Activated CD8-positive, alpha-beta memory T cell treated with anti-CD3 and anti-CD28 coated beads for 1 hour (primary cell): ENCODE measurements at places on chromosomes 13 and 19.

GRCh38 chr19:8487137-8487851 is 15.1 kb downstream of the PRAM1 start:
- peak; percentile 19 for DNase-seq

- DNase-seq: no peak
These were observed 19.3 kb upstream of the RASA3 start for GRCh38 chr13:114151565-114152284.

- DNase-seq: no peak
These were observed 55.2 kb downstream of the VWA8 start for GRCh38 chr13:41905600-41906254.

- no peak for DNase-seq
These were observed 1.6 kb downstream of the BRSK1 start for GRCh38 chr19:55285229-55285890.

DNA sequence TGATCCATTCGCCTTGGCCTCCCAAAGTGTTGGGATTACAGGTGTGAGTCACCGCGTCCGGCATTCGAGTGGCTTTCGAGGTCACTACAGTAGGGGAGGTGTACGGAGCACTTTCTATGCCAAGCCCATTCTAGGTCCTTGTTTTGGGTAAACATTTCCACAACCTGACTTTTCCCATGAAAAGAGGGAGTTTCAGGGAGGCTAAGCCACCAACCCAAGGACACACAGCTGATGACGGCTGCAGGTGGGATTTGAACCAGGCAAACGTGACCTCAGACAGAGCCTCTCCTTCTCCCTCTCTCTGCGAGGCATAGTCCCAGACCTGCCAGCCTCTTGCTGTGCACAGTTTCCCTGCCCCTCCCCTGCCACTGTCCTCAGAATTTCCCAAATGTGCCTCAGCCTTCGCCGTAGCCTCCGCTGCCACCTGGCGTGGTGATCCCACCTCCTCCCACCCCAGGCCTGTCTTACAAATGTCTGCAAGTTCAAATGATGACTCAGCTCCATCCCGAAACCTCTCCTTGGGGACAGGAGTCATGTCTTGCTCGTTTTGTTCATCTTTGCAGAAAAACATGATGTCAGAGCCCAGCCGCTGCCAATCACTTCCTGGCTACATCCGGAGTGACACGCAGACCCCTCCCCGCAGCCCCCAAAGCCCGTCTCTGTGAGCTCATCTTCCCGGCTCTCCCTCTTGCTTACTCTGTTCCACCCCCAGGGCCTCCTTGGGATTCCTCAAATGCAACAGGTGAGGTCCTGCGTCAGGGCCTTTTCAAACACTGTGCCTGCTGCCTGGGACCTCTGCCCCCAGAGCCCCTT is 6.6 kb upstream of the GADD45B start:
- no peak for DNase-seq

DNA sequence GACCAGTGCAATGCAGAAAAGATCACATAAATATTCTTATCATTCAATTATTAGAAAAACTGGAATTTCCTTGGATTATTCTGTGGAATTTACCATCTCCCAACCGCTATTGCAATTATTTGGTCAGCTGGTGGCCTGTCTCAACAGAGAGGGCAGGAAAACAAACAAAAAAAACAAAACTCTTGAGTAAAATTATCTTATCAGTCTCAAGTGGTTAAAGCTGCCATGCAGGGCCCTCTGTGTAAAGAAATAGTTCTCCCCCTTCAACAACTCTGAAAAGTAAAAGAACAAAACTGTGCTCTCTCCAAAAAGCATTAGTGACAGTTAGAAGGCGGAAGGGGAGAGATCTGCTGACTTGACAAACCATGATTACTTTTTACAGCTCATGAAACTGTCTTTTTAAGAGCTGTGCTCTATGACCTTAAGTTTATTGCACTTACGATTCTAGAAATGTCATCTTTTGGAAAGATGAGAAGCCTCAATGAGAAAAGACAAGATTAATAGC is 152.3 kb downstream of the DLEU7 start:
- DNase-seq: no peak

DNA sequence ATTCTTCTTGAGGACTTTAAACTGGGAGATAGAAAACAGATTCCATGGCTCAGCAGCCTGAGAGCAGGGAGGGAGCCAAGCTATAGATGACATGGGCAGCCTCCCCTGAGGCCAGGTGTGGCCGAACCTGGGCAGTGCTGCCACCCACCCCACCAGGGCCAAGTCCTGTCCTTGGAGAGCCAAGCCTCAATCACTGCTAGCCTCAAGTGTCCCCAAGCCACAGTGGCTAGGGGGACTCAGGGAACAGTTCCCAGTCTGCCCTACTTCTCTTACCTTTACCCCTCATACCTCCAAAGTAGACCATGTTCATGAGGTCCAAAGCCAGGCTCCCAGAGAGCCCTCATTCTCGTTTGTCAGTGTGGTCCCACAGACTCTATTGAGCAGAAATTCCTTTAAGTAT is 8.1 kb downstream of the N4BP2L1 start:
- no peak for DNase-seq

- DNase-seq: no peak
These were observed 77.7 kb downstream of the MIPEP start for GRCh38 chr13:23811366-23812062.

DNA sequence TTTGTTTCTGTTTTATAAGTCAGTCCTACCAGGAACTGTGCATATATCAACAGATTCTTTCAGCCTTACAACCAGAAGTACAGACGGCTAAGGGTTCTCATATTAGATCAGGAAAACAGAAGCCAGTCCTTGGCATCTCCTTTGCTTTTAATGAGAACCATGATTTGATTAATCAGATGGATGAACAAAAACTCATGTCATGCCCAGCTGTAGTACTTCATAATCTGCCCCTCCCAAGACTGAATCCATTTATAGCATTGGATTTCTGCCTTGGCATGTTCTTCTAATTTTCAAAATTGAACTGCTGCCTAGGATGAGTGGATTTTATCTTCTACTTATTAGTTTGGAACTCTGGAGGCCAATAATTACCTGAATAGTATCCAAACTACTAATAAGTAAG is 617.2 kb downstream of the SLITRK5 start:
- no peak for DNase-seq

- DNase-seq: no peak
These were observed 92.3 kb downstream of the COL4A1 start for GRCh38 chr13:110214637-110215036.

- DNase-seq: no peak
These were observed 72.9 kb upstream of the GPR183 start for GRCh38 chr13:99379856-99380801.
